ENCODE measurements at places on chromosomes 16 and 17.
A peak's percentile ranks its signal among the peaks of the same experiment; 100 is the strongest.

GRCh38 chr17:79819085-79819484 lies 20.2 kb downstream of the CBX4 start:
- DNase-seq = no peak

- DNase-seq = no peak
Measured at GRCh38 chr17:1186923-1187771, 7.4 kb upstream of the ABR start.

DNA sequence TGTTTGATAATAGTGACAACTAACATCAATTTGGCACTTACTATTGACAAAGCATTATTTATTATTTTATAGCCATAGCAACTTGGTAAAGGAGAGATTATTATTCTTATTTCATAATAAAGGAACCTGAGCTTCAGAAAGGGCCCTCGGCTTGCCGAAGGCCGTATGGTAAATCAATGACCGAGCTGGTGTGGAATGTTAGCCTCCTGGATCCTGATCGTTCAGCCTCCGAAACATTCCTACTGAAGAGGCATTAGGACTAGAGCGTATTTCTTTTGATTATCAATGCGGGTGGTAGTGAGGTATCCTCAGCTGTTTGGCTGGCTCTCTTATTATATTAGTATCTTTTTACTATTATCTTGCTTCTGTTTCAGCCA lies 199.3 kb upstream of the TBX2 start:
- no peak for DNase-seq

DNA sequence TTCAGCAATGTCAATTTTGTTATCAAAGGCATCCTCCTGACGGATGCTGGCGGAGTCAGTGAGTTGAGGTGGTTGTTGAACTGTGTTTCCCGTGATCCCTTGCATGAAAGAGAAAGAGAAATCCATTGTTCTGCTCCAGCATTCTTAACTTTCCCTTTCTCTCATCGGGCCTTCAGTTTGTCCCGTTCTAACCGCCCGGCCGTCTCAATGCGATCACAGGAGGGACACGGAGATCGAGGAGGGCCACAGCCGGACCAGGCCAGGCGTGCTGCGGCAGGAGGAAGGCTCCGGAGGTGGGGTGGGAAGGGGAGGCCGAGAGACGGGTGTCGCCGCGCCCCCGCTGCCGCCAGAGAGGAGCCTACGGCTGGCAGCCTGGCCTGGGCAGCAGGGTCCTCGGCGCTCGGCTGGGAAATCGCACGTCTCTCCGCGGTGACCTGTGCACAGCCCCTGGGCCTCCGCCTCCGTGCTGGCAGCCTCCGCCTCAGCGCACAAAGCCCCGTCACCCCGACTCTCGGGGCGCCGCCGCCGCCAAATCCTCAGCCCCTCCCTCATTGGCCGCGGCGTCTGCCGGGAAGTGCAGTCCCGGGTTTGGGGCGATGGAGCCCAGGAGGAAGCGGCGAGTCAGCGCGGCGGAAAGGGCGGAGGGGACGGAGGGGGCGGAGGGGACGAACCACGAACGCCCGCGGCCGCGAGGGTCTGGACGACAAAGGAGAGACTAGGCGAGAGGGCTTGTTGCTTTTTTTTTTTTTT lies 38.1 kb downstream of the SOST start:
- peak; percentile 3 for DNase-seq

- no peak for DNase-seq
Measured at GRCh38 chr17:43695970-43696865, 34.5 kb upstream of the MEOX1 start.

DNA sequence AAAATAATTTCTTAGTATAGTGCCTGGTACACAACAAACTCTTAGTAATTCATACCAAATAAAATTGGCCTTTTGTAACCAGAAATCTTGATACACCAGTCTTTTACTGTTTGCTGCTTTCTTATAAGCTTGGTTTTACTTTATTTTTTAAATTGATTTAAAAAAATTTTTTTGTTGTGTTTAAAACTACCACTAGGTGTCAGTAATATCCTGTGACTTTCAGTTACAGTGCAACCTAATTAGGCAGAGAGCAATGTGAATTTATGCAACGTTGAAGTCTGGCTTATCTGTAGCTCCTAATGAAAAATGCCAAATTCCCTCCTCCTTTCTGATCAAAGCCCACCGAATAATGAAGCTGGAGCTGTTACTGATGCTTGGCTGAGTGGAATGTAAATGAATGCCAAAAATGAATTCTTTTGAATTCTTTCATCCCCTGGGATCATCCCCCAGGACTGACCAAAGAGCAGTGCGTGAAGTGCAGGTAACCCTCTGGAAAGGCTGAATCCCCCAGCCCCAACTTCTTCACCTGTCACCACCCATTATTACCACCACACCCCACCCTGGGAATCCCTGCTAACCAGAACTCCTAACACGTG lies 3.8 kb downstream of the ERCC4 start:
- DNase-seq = no peak

DNA sequence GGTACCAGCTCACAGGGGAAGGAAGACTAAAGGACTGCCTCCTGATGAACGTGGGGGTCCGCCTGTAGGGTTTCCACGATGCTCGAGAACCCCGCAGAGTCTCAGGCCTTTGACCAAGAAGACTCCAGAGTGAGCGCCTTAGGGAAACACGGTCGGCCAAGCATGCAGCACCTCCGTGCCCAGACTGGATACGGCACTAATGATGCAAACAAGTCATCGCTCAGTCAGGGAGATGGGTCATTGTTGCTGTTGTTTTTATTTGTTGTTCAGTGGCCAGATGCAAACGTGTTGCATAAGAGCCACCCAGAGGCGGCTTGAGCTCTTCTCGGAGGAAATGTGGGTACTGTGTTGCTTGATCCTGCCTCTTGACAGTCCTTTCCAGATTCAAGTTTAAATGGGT lies 19.3 kb upstream of the RBFOX3 start:
- no peak for DNase-seq

DNA sequence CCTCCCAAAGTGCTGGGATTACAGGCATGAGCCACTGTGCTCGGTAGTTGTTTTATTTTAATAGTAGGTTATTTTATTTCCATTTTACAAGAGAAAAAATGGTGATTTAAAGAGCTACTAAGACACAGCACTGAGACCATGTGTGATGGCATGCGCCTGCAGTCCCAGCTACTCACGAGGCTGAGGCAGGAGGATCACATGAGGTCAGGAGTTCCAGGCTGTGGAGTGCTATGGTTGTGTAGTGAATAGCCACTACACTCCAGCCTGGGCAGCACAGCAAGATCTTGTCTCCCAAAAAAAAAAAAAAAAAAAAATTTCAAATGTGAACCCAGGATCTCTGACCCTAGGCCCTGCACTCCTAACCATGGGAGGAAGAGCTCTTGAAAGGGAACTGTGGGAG lies 3.7 kb downstream of the SERPINF1 start:
- no peak for DNase-seq

DNA sequence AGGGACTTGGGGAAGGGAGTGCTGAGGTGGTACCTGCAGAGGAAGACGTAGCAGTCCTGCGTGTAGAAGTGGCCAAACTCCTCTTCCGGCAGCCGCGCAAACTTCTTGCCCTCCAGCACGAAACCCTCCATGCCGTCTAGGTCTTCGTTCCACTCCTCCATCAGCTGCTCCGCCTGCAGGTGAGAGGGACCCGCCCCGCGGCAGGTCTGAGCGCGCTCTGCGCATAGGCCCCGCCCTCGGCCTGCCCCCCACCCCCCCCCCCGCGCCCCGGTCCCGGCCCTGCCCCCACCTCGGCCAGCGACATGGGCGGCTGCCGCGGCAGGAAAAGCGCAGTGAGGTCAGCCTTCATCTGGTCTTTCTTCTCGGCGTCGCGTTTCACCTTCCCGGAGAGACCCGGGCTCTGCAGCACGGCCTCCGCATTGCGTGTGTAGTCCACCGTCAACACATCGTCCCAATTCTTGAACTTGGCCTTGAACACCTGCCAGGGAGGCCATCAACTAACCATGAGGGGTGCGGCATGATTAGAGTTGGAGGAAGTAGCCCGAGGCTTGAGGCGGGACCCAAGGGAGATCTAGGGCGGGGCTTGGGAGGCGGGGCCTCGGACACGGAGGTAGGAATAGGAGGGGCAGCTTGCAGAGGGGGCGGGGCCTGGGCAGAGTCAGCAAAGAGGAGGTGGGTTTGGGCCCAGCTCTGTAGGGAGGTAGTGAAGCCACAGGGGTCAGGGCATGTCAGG lies 11.5 kb downstream of the FLII start:
- no peak for DNase-seq

DNA sequence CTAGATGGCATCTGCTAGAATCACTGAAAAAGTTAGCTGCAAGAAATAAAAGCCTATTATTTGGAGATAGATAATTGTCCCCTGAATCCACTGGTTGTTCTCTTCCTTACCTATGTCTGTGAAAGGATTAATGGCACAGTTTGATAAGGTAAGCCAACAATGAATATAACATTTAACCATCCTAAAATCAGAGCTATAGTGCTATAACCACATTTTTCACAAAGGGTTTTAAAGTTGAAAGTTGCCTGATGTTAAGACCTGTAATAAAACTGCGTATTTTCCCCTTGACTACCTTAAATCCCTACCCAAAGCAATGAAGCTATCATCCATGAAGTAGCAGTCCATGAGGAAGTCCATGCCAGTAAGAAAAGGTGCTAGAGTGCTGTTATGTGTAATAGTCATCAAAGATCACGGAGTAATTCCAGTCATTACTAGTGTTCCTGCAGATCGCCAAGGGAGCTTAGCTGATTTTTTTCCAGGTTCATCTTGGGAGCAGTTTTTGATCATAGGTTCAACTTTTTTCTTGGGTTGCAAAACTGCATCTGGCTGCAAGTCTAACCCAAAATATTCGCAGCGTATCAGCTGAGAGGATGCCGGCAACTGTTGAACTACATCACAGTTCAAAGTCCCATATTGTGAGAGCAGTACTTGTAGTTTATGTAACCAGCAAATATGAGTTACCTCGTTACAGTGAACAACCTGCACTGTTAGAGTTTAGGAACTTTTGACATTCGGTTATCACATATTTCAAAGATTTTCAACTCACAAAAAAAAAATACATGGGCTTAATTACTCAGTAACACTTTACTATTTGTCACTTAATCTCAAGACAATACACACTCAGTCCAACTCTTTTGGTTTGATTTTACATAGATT lies 18.2 kb upstream of the RSL1D1 start:
- DNase-seq = no peak

DNA sequence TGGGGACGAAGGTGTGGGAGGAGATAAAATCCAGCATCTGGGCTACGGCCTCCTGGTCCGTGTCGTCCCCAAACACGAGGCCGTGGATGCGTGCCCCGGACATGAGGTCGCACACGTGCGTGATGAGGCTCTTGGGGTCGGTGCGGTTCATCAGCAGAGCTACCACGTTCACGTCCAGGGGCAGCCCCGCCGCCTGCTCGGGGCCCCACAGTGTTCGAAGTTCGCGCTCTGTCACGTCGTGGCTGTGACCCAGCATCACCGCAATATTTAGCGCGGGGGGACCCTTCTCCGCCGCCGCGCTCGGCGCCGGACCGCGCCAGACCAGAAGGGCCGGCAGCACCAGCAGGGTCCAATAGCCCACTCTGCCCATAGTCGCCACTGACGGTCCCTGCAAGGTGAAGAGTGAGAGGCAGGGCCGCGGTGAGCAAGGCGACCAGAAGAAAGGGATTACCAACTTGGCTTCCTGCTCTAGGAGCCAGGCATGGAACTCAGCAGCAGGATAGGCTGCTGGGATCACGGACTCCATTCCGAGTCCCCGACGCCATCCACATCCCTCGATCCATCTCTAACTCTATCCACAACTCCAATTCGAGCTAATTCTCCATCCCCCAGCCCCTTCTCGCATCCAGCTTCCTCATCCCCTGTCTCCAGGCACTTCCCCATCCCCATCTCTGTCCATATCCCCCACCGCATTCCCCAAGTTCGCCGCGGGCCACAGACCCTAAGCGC lies 2.0 kb downstream of the GRIN2A start:
- DNase-seq = no peak
